ENCODE measurements at places on chromosomes 12 and 14.

- no peak for DNase-seq
Measured at GRCh38 chr14:70780396-70781075, 28.8 kb downstream of the MAP3K9 start.

GRCh38 chr12:13196130-13196921 is at the start of gene EMP1:
TSS of gene EMP1 (plus strand) at chr12:13196726. CDS start at chr12:13211511, 14,785 bp downstream.
- DNase-seq, result peak; percentile 23

GRCh38 chr12:32120419-32120818 is 13.8 kb downstream of the BICD1 start:
- DNase-seq, result no peak

GRCh38 chr12:124761871-124762270 is 101.8 kb downstream of the SCARB1 start:
- no peak for DNase-seq

DNA sequence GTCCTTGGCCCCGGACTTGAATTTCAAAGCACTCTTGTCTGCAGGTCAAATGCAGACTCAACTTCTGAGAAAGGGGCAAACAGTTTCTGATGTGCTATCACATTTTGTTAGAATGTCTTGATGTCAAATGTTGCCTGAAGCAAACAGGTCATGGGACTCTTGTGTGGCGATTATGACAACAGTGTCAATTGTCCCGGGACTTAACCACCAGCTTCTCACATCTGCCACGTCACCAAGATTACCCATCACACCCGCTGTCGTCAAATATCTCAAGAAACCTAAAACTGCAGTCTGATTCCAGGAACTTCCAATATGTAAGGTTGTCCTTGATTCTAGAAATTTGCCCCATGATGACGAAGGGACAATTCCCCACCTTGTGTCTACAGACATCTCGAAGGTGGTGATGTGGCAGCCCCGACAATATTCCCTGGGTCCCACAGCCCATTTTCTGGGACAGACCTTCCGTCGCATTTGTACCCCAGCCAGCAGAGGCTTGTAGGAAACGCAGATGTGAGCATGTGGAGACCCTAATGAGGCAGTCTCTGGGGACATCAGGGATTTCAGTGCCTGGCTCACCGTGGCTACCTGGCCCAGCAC is 21.3 kb downstream of the LRTM2 start:
- no peak for DNase-seq

DNA sequence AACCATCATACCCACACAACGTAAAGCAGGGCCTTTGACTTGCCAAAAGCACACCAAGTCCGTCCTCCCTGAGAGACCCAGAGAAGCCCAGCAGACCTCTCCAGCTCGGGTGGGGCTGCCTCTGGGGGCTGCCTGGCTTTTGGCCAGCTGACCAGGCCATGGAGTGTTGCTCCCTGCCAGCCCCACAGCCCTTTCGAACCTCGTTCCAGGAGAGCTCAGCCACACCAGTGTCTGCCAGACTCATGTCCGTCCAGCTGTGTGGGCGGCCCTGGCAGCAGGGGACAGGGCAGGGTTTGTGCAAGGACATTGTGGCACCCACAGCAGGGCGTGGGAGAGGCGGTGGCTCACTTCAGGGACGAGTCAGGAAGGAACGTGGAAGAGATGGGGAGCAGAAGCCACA is 22.6 kb upstream of the IRF2BPL start:
- no peak for DNase-seq

DNA sequence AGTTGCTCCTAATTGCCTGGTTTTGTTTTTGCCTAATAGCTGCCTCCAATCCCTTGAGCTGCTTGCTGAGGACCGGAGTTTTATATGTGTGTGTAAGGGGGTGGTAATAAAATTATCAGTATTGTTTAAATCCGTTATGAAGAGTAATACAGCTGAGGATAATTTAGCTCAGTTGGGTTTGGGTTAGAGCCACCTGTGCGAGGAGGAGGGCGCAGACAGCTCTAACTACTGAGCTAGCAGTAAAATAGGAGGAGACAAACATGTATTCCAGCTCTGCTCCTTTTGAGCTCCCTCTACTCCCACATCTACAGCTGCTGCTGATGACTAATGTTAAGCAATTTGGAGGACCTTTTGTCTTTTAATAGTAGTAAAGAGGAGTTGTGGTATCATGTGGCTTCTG is 61.5 kb downstream of the SPATS2 start:
- DNase-seq, result no peak

DNA sequence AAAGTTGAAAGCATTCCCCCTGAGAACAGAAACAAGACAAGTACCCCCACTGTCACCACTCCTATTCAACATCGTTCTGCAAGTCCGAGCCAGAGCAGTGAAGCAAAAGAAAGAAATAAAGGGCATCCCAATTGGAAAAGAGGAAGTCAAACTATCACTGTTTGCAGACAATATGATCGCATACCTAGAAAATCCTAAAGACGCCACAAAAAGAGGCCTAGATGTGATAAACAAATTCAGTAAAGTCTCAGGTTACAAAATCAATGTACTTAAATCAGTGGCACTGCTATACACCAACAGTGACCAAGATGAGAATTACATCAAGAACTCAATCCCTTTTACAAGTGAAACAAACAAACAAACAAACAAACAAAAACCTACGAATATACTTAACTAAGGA is 87.7 kb upstream of the COCH start:
- no peak for DNase-seq

- DNase-seq, result no peak
Measured at GRCh38 chr12:4900327-4900726, 9.4 kb upstream of the KCNA1 start.

- no peak for DNase-seq
Measured at GRCh38 chr12:115504306-115505290, 772.9 kb downstream of the MED13L start.

DNA sequence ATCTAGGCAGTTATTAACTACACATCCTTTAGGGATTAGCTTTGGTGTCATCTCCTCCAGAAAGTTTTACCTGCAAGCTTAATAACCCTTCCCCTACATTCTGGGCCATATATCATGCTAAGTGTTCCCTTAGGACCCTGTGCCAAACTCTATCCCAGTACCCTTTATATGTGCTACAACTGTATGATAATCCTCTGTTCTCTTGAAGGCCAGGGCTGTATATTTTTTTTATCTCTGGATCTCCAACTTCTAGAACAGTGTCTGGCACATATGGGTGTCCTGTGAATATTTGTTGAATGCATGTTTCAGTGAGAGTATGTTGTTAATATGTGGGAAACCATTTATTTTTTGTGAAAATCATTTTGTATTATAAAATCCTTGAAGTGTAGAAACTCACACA is 106.7 kb downstream of the PPM1A start:
- no peak for DNase-seq

- DNase-seq, result no peak
Measured at GRCh38 chr12:97134495-97134894, 227.4 kb downstream of the NEDD1 start.

GRCh38 chr14:91252871-91253794 is 8.6 kb upstream of the GPR68 start:
- no peak for DNase-seq

GRCh38 chr14:93688239-93688666 is 100.0 kb downstream of the PRIMA1 start:
- no peak for DNase-seq

- DNase-seq, result peak; percentile 27
Measured at GRCh38 chr14:65847075-65847847, 434.7 kb downstream of the FUT8 start.

GRCh38 chr12:3281588-3282383 is 204.6 kb downstream of the TSPAN9 start:
- DNase-seq, result no peak

DNA sequence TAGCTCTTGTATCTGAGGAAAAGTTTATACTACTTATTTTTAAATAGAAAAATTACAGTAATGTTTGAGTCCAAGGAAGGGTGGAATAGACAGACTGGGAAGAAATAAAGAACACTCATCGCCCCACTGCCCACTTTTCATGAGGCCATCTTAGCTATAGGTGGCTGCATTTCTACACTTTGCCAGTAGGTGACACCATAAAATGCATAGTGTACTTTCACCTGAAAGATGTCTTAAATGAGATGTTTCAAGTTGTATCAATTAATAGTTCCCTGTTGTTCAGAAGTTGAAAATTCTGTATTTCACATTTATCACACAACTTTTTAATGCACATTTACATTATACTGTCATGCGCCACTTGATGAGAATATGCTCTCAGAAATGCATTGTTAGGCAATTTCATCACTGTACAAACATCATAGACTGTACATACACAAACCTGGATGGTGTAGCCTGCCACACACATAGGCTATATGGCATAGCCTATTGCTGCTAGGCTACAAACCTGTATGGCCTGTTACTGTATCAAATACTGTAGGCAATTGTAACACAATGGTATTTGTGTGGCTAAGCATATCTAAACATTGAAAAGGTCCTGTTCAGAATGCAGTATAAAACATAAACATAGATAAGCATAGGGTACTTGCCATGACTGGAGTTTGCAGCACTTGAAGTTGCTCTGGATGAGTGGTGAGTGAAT is 27.6 kb downstream of the PMCH start:
- no peak for DNase-seq

DNA sequence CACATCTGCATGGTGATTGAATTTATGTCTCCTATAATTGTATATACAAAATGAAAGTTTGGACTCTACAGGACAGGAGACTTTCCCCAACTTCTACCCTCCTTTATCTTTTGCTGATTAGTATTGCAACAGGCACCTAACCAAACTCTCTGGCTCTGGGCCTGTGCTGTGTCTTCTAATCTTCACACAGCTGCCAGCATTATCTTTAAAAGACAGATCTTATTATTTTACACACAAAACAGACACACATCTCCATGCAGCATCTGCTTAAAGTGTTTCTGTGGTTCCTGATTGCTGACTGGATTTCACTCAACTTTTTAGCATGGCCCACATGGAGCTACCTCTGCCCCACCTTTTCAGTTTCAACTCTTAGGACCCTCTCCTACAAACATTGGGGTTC is 154.9 kb upstream of the PELI2 start:
- DNase-seq, result no peak

Measured in stimulated activated CD8-positive, alpha-beta memory T cell treated with anti-CD3 and anti-CD28 coated beads, Interleukin-4, amount 100 ng/mL, for 1 hour (primary cell).